ENCODE measurements at places on chromosomes 3 and 15.
A peak's percentile ranks its signal among the peaks of the same experiment; 100 is the strongest.

- DNase-seq: no peak
These were observed 15.0 kb upstream of the GNAI2 start for GRCh38 chr3:50221051-50221410.

DNA sequence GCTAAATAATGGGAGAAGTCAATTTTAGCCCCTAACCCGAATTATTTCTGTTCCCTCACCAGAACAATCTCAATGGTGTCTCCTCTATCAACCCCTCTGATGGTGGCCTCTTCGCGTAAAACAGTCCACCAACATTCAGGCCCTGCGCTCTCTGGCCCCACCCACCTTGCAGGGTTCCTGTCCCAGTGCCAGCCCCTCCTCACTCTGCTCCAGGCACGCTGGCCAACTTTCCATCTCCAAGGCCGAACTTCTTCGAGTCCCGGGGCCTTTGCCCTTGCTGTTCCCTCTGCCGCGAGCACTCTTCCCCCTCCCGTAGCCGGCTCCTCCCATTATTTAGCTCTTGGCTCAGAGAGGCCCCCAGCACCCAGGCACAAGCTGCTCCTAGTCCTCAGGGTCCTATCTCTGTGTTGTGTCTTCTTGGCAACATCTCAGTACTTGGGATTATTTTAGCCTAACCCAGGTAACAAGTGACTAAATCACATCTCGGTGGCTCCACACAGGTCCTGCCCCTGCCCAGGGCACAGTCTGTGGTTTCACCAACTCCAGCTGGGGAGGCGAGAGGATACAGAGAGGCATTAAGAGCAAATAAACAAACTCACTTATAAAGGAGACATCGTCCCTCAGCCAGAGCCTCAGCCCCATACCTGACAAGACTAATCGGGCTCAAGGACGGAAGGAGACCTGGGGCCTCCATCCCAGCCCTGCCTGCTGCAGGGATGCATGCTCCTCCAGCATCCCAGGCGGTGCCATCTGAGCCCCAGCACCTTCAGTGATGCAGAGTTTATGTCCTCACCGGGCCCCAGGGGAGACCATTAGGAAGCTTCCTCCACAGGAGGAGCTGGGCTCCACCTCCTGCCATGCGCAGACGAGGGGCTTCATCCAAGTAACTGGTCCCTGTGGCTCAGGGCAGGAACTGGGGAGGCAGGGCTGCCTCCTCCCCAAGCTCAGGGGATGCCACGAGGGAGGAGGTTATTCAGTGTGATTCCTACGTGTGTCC lies 19.7 kb upstream of the IQSEC1 start:
- DNase-seq: no peak

GRCh38 chr3:187292181-187292580 lies 644 bp upstream of the MASP1 start:
- DNase-seq: no peak

DNA sequence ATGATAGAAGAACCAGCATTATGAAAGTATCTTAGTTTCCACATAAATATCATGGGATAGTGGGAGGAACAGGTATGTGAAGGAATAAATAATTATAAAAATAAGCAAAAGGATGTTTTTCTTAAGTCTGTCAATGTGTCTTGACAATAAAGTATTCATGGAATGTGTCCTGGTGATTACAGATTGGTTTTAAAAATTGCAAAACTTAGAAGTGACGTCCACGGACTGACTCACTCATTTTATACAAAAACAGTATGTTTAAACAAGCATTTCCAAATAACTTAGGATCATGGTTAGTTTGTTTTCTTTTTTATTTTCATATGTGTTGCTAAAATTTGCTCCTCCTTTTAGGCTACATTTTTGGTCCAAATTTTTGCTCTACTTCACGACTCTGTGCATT lies 687.0 kb upstream of the NECTIN3 start:
- no peak for DNase-seq

- no peak for DNase-seq
These were observed 179.4 kb downstream of the FAM43A start for GRCh38 chr3:194865061-194865460.

GRCh38 chr3:33424606-33425452 lies 15.4 kb downstream of the UBP1 start:
- DNase-seq: no peak

DNA sequence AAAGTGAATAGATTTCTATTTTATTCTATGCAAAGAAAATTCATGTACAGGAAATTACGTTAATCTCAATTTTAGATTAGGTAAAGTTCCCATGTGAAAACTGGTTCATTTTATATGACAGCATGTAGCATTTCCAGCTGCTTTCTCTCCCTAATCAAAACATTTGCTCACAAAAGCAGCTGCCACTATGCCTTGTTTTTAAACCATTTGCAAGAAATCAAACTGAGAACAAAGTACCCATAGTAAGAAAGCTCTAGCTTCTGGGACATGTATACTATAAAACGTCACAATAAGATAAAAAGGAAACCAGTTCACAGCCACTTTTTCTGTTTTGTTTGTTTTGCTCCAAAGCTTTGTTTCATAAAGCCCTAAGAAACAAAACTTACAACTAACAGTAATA lies 5.0 kb upstream of the CRYBG3 start:
- DNase-seq: no peak

- DNase-seq: no peak
These were observed at the start of gene FAM174B for GRCh38 chr15:92655178-92655995. Gene FAM174B, minus strand, starts transcription at chr15:92655775.

DNA sequence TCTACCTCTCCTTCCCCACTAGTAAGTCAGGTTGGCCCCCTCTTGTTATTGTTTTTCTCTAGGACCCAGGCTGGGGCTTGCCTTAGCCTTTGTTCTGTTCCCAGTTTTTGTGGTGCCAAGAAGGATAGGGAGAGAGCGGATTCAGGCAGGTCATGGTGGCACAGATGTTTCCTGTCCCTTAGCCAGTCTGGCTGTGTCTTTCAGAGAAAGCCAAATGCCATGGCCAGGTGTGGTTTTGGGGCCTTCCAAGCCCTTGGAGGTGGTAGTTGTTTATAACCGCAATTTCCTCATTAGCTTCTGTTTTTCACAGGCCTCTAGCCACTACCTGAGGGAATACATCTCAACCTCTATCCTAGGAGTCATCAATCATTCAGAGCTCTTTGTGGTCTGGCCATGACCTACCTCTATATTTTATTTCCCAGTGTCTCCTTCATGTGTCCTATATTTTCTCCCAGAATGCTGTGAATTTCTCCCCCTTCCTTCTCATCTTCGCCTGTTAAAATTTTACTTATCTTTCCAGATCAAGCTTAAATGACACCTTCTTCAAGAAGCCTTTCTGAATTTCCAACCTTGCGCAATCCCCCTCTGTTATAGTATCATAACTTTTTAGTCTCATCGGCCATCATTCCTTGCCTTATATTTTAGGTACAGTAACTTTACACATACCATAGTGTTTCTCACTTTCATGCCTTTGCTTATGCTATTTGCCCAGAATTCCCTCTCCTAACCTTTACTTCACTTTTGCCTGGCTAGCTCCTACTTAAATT lies 38.2 kb downstream of the TIMP4 start:
- no peak for DNase-seq

- DNase-seq: no peak
These were observed 486.7 kb downstream of the ROBO2 start for GRCh38 chr3:77526573-77527113.

GRCh38 chr15:58551084-58551763 lies 119.4 kb downstream of the LIPC start:
- DNase-seq: no peak

GRCh38 chr3:107132674-107133073 lies 244.6 kb upstream of the CCDC54 start:
- no peak for DNase-seq

GRCh38 chr15:97081666-97082226 lies 751.2 kb downstream of the NR2F2 start:
- no peak for DNase-seq

DNA sequence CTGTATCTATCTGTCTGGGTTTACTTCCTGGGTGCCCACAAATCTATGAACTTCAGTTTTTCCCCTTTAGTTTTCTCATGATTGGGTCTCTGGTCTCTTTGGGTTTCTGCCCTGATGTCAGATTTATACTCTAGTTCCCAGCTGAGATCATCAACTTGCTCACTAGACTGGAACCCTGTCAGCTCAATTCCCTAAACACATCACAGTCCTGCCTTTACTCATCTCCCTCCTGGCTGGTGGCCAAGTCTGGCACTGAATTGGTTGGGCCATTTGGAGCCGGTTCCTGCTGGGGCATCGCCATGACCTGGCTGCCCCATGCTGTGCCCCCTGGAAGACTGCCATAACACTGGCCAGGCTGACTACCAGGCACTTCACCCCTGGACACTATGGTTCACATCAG lies 345.3 kb downstream of the CHST2 start:
- DNase-seq: no peak

- DNase-seq: no peak
These were observed 72.7 kb upstream of the AKAP13 start for GRCh38 chr15:85307687-85308045.

GRCh38 chr3:133295944-133296917 lies 103.6 kb upstream of the BFSP2 start:
- DNase-seq: no peak

DNA sequence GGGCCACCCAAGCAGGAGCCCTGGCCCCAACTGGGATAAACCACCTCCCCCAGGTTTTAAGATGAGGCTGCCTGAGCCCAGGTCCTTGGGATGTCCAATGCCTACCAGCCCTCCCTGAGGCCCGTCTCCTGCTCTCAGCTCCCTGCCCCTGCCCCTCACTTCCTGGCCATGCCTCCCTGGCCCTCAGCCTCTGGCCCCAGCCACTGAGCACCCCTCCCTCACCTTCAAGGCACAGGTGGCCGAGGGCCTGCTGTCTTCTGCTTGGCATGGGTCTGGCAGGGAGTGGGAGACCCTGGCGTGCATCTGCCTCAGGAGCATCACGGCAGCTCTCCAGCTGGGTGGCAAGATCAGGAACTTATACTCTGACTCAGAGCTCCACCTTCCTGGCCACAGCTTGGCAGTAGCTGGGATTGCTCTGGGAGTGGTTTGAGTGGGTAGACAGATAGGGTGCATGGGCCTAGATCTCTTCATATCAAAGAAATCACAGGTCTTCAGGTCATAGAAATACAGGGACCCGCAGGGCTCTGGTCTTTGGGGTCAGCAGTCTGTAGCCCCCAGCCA lies at the start of gene PLA2G4E:
PLA2G4E (minus strand) TSS at position 330 of the 561 bp plus-strand sequence; CDS start at position 318, 12 bp downstream.
- DNase-seq: no peak

GRCh38 chr3:40690749-40691451 lies 166.1 kb downstream of the ZNF621 start:
- peak; percentile 88 for DNase-seq

- DNase-seq: no peak
These were observed 734.3 kb upstream of the CFAP20DC start for GRCh38 chr3:59784164-59784563.

- DNase-seq: no peak
These were observed 8.0 kb downstream of the CALML4 start for GRCh38 chr15:68197170-68197492.

GRCh38 chr3:138875754-138876664 lies 41.3 kb upstream of the PIK3CB start:
- no peak for DNase-seq

Measured in NCI-H2029 treated with DMSO at 0.1 percent for 48 hours (cell line).